HFFc6 (cell line): ENCODE measurements at places on chromosomes 7 and 10.

DNA sequence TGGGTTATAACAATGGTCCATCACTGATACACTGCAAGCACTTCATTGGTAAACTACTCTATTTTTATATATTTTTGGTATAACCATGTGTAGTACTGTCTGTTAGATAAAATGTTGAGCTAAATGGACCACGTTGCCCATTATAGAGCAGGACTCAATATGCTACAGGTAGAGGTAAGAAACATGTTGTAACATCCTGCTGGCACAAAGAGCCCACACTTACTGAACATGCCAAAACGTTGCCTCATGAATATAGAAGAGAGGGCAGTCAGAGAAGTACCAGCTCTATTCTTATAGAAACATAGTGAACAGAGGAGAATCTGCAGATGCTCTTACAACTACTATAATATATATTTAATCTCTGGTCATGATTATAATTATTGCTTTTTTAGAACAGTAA lies 18.4 kb upstream of the MET start:
- no peak for DNase-seq

- DNase-seq, result no peak
Measured at GRCh38 chr7:369476-370258, 79.7 kb downstream of the FOXL3 start.

GRCh38 chr10:105268961-105269360 lies 627.9 kb downstream of the SORCS3 start:
- DNase-seq, result no peak

GRCh38 chr7:101817471-101818286 lies at the start of gene CUX1:
CUX1 (plus strand) TSS chr7:101817626; CDS start chr7:101817640, 14 bp downstream.
- no peak for DNase-seq

- DNase-seq, result no peak
Measured at GRCh38 chr7:80711531-80711930, 73.1 kb downstream of the CD36 start.

GRCh38 chr10:68561865-68562649 lies 1.9 kb downstream of the TET1 start:
- no peak for DNase-seq

DNA sequence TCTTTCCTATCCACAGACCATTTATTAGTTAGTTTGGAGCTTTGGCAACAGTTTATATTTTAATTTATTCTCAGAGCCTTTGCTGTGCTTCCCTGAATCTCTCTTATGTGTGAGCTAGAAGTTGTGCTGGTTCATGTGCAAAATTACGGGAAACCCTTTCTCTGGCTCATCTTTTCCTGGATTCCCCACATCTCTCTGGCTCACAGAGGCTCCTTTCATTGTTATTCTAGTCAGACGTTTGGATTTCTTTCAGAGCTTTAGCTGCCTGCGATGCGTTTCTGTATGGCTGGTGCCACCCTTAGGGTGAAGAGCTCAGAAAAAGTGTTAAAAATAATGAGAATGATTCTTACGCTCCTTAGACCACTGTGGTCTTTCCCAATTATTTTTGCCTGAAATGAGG lies 53.3 kb downstream of the TPST1 start:
- DNase-seq, result no peak

DNA sequence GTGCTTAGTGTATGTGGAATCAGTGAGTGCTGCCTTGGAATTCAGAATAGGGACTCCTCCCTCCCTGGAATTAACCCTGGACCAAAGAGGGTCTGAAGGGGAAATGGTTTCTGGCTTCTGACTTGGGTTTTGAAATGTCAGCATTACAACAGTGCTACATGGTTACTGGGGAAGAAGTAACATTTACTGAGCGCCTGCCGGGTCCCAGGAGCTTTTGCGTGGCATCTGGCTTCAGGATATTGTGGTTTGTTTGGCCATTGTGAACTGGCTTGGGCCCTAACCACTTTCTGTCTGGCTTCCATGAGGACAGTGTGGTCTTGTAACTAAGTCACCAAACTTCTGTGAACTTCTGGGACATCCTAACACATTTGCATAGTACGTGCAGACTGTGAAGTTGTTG lies 21.3 kb downstream of the TSPAN15 start:
- no peak for DNase-seq

GRCh38 chr7:127226685-127227374 lies 25.9 kb downstream of the GRM8 start:
- DNase-seq, result no peak

DNA sequence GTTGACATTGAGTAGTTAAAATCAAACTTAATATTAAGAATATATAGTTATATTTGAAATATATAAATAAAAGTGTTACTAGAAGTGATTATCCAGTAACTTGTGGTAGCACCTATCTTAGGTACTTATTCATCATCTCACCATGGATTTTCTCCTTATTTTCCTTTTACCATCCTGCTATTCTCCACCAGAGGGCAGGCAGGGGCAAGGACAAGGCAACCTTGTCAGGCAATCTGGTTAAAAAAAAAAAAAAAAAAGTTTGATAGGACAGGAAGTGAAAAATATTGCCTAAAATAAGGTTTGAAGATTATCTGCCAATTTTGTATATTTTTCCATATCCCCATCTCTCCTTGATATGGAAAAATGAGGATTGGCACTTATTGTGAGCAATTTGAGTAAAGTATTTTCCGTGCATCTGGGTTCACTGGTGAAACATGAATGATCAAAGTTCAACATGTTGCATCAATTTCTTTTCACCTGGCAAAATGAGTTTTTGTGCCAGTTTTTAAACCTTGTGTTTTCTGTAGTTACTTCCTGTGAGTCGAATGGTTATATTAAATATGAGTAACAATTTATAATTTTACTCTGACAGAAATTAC lies 256.7 kb downstream of the AGMO start:
- peak; percentile 48 for DNase-seq

- DNase-seq, result no peak
Measured at GRCh38 chr10:110486680-110487410, 10.9 kb upstream of the DUSP5 start.

GRCh38 chr10:88592906-88593305 lies 6.3 kb downstream of the LIPJ start:
- DNase-seq, result no peak

DNA sequence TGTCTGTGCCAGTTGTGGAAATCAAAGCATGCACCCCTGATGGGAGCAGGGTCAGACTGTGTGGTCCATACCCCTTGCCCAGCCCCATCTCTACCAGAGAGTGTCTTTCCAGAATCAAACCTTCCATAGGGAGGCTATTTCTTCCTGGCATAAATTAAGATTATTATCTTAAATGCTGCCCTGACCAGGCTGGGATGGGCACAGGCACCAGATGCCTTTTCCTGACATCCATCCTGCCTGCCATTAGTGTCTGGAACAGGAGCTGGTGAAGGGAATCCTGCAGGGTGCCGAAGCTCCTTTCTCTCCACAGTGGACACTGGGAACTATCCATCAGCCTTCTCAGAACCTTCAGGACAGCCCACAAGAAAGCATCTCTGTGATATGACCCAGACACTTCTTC lies 296.3 kb downstream of the GRID1 start:
- DNase-seq, result no peak

DNA sequence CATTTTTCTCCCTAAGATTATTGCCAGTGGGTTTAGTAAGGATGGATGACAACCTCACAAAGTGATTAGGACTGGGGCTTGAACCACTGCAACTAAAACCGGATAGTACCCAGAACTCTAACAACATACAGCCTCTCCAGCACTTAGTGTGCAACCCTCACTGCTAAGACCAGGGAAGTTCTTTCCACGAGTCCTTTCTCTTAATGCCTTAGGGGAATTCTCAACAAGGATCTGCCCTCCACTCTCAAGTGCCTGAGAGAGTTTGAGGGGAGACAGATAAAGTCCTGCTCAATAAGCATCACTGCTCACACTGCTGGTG lies 104.6 kb downstream of the NRP1 start:
- DNase-seq, result no peak

DNA sequence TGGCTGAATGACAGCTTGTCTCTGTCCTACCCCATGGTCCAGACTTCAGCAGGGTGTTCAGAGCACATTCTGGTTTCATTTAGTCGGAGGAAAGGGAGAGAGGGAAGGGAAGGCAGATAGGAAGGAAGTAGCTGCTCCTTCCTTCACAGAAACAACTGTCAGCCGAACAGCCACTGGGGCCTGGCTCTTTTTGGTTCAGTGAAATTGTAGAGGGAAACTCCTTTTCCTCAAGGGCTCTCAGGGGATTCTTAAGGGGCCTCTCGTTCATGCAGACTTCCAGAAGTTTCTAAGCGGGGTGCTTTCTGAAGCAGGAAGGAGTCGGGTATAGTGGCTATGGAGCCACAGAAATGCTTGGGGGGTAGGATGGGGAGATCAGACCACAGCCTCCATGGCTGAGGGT lies 56.4 kb downstream of the TLL2 start:
- DNase-seq, result no peak

DNA sequence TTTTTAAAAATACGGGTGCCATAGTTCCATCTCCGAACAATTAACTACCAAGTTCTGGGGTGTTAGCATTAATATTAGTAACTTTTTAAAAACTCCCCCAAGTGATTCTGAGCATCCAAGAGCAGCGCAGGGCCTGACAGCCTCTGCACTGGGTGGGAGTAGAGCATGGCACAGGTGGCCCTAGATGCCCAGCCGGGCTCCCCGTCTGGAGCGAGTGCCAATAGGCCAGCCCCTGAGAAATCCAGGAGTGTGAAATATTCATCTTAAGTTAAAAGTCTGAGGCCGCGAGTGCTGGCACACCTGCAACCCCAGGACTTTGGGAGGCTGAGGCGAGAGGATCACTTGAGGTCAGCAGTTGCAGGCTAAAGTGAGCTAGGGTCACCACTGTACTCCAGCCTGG lies 16.2 kb downstream of the FAM107B start:
- DNase-seq, result no peak

- DNase-seq, result no peak
Measured at GRCh38 chr7:131945957-131946544, 389.6 kb upstream of the PODXL start.

DNA sequence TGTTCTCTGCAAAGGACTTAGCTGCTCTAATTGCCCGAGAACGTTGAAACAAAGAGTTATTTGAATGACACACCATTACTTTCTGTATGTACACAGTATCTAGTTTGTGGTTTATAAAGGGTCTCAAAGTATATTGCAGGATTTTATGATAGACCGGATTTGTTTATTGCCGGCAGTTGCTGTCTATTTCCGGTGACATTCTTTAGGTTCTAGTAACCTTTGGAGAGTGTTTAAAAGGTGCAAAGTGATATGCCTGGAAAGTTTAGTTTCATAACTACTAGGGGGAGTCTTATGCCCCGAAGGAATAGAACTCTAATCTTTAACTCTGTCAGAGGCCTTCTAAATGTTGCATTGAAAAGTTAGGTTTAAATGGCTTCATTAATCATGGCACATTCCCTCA lies 63.8 kb downstream of the PAPSS2 start:
- peak; percentile 46 for DNase-seq

GRCh38 chr10:14382531-14382930 lies 51.8 kb upstream of the FRMD4A start:
- DNase-seq, result no peak

DNA sequence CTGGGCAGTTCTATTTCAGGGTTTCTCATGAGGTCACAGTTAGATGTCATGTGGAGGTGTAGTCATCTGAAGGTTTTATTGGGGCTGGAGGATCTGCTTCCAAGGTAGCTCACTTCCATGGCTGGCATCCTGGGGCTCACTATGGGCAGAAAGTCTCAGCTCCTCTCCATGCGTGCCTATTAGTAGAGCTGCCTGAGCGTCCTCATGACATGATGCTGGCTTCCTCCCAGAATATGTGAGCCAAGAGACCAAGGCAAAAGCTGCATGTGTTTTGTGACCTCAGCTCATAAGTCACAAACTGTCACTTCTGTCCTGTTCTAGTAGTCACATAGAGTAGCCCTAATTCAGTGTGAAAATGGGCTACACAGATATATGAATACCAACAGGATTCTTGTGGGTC lies 524.4 kb downstream of the SUGCT start:
- DNase-seq, result peak; percentile 11

- no peak for DNase-seq
Measured at GRCh38 chr7:71290452-71290851, 158.5 kb downstream of the GALNT17 start.

DNA sequence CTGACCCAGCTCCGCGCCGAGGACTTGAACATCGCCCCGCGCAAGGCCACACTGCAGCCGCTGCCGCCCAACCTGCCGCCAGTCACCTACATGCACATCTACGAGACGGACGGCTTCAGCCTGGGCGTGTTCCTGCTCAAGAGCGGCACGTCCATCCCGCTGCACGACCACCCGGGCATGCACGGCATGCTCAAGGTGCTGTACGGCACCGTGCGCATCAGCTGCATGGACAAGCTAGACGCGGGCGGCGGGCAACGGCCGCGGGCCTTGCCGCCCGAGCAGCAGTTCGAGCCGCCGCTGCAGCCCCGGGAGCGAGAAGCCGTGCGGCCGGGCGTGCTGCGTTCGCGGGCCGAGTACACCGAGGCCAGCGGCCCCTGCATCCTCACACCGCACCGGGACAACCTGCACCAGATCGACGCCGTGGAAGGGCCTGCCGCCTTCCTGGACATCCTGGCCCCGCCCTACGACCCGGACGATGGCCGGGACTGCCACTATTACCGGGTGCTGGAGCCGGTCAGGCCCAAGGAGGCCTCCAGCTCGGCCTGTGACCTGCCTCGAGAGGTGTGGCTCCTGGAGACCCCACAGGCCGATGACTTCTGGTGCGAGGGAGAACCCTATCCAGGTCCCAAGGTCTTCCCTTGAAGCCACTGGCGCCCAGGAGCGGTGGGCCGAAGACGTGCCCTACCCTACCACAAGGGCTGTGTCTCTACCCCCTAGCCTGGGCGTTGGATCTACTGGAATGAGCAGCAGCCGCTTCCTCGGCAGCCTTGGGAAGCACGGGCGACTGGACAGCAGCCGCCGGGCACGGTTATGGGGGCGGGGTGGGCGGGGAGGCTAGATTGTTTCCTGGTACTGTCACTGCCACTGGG lies 945 bp downstream of the ADO start:
- DNase-seq, result peak; percentile 43

- DNase-seq, result no peak
Measured at GRCh38 chr7:25775999-25776743, 375.8 kb upstream of the NFE2L3 start.

DNA sequence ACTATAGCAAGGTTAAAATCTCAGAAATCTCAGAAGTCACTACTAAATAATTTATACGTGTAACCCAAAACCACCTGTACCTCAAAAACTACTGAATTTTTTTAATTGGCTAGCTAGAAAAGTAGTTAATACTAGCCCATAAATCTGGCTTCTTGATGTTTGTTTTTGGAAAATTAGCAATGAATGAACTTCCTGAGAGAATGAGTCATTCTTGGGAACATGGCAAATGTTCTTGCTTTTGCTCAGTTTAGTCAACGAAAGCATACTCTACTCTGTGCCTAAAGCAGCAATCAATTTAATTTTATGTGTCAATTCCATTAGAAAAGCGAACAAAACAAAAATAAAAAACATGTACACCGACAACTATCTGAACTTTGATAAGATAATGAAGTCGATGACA lies 69.2 kb downstream of the SEMA3E start:
- DNase-seq, result no peak
